ENCODE measurements at places on chromosomes 7 and 10. TPM values are rescaled to one million over a fixed set of nuclear protein-coding genes. Genes with fewer than 3 reads are reported as not detected.

The SCIN gene
- total RNA-seq, result not detected

The NEURL1 gene
- total RNA-seq, result not detected

The CALML5 gene
- total RNA-seq, result not detected

The MGMT gene
- total RNA-seq, result 7.5 TPM

The CTAGE8 gene
- 0.39 TPM for total RNA-seq

The HTR5A gene
- total RNA-seq, result not detected

The CADPS2 gene
- 1.5 TPM for total RNA-seq

The ITPRID1 gene
- total RNA-seq, result not detected

GRCh38 chr10:50275650-50276235, 24.4 kb upstream of the ASAH2 start:
- DNase-seq, result peak; percentile 24

GRCh38 chr10:125591886-125592285, 91.1 kb downstream of the TEX36 start:
- no peak for DNase-seq

DNA sequence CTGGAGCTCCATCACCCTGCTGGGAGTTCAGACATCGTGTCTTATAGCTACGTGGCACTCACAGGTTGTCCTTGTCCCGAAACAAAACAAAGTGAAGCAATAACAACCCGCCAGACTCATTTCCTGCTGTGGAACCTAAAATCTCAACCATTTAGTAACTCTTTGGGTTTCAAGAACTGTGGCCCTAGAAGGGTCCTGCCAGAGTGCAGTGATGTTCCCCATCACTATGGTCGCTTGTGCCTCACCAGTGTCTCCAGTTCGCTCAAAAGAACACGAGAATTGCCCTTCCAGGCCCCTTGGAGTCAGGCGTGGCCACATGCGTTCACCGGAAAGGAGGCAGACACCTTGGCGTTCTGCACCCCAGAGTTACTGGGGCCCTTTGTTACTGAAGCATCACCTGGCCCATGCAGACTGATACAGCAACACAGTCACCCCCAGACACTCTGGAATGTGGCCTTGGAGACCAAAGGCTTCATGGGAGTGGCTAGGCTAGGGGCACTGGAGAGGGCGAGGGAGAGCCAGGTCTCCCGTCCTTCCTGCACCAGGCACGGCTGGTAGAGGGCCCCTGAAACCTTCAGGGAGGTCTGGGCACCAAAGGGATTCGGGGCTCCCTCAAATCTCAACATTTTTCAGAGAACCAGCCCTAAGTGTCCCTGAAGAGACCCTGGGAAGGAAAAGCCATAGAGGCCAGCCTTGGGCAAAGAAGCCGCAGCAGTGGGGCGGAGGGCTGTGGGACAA, 908 bp downstream of the CRYGN start:
- no peak for DNase-seq

DNA sequence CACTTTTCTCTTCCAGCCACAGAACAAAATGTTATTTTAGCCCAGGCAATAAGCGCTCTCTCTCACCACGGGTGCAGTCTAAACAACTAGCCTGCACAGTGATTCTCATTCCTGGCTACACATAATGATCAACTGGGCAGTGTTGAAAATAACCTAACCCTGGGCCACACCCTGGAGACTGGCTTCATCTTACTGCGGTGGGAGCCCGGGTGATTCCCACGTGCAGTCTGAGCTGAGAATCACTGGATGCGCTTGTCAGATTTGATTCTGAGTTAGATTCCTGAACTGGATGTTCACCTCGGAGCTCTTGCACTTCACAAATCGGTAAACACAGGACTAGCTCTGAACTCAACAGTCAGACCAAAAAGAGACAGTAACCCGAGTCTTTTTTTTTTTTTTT, 14.9 kb downstream of the ZC3HAV1 start:
- DNase-seq, result no peak

DNA sequence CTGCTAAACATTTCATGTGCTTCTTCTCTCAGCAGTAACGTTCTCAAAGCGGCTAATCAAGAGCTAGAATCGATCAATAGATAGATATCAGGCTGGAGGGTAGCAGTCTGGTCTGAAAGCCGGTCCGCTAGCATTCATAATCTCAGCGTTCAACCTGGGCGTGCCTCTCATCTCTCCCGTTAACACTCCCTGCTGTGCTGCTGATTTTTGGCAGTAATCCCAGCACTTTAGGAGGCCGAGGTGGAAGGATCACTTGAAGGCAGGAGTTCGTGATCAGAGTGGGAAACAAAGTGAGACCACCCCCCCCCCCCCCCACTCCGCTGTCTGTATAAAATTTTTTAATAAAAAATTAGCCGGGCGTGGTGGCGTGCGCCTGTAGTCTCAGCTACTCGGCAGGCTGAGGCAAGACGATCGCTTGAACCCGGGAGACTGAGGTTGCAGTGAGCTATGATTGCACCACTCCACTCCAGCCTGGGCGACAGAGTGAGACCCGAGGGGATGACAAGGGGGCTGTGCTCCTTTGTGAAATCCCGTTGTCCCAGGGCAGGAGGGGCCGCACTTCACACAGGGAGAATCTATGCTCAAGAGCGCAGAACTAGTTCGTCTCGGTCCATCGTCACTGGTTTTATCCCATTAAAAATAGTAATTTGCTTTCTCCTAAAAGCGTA, 624 bp upstream of the CEP55 start:
- DNase-seq, result peak; percentile 66

DNA sequence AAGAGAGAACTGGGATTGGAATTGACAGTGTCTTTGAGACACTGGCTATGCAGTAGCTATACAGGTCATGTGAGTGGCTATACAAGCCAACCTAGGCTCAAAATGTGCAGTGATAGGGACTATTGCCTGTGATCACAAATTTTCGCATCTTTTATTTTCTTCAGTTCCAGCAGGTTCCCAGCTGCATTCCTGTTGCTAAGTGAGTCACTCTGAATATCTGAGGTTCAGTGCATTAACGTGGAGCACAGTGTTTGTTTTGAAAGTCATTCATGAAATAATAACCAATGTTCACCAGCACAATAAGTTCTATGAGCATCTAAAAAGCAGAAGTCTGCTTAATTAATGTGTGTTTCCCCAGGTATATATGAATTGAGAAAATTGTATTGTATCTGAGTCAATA, 1236.0 kb upstream of the CELF2 start:
- DNase-seq, result no peak

- DNase-seq, result no peak
Observed at GRCh38 chr7:22594020-22594419, 94.0 kb upstream of the STEAP1B start.

- no peak for DNase-seq
Observed at GRCh38 chr7:4747746-4748145, 27.7 kb upstream of the AP5Z1 start.

- no peak for DNase-seq
Observed at GRCh38 chr7:107742678-107743566, 1.0 kb upstream of the CBLL1 start.

GRCh38 chr10:116607336-116607735, 13.4 kb upstream of the PNLIPRP2 start:
- DNase-seq, result no peak

GRCh38 chr10:18312374-18313139, 172.3 kb downstream of the CACNB2 start:
- peak; percentile 46 for DNase-seq

GRCh38 chr7:123797673-123798531, 47.1 kb upstream of the HYAL4 start:
- peak; percentile 55 for DNase-seq

GRCh38 chr7:16001477-16001876, 315.0 kb upstream of the MEOX2 start:
- no peak for DNase-seq

DNA sequence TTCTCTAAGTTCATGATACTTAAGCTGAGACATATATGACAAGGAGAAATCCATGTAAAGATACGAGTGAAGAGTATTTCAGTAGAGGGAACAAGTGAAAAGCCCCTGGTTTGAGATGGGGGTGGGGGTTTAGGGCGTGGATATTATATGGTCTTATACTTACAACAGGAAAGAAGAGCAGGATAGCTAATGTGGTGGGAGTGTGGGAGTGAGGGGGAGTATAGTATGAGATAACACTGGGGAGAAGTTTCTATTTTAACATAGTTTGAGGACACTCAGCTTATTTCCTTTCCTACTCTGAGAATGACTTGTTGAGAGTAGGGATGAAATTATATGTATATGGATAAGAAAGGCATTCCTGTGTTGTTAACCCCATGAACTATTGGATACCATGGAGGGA, 36.5 kb downstream of the MCU start:
- no peak for DNase-seq
